ENCODE measurements at places on chromosomes 4 and X. TPM values are rescaled to one million over a fixed set of nuclear protein-coding genes. Genes with fewer than 3 reads are reported as not detected.

- DNase-seq = no peak
Measured at GRCh38 chr4:152197211-152197610, 338.7 kb downstream of the FBXW7 start.

Gene MAD2L1
- total RNA-seq = 54.7 TPM

- no peak for DNase-seq
Measured at GRCh38 chr4:182250446-182250845, 7.2 kb downstream of the TENM3 start.

Gene PABPC5
- not detected for total RNA-seq

Gene TMEM156
- not detected for total RNA-seq

DNA sequence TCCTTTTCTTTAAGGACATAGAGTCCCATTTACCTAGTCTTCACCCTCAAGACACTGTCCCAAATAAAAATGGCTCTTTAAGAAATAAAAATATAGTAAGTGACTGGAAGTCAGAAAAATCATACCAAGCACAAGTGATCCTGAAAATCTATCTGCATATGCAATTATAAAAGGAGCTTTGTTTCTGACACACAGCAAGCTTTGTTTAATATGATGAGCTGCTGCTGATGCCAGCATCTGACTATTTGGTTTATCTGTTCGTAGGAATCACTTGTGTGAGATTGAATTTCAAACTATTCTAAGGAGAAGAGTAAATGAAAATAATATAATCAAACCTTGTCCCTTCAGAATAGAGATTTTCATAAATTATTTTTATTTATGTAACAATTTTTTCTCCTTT, 332.4 kb downstream of the PCDH7 start:
- no peak for DNase-seq

GRCh38 chr4:110361921-110362320, 114.0 kb upstream of the ENPEP start:
- no peak for DNase-seq

Gene SLC10A4
- total RNA-seq = 1.7 TPM

Gene FGA
- total RNA-seq = 61.7 TPM

- DNase-seq = no peak
Measured at GRCh38 chr4:177803151-177803550, 360.9 kb upstream of the AGA start.

DNA sequence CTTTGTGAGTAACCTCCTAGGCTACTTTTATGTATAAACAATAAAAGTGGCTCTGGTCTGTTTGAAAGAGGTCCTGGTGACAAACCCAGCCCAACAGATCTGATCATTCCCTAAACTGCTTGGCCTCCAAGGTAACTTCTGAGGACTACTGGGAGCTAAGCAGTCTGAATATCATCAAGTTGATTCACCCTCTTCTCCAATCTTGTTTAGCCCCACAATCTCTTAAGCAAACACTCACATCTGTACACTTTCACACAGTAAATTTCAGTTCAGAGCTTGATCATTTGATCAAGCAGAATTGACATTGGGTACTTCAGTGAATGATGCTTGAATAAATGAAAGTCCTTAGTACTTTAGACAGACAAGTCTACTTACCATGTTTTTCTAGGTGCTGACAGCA, 74.7 kb downstream of the HCCS start:
- no peak for DNase-seq

DNA sequence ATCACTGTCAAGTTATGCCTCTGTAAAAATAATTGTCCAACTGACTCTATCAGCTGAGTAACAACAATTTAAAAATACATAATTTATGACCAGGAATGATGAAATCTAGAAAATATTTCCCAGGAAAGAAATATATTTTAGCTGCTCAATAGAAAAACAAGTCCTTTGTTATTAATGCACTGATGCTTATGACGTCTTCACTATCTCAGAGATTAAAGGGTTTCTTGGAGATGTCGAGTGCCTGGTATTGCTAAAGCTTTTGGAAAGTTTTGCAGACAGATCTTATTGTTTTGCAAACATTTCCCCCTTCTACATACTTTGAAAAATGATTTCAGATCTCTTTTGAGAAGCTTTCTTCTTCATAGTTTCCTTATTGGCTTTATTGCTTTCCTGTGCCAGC, 154.6 kb upstream of the RPS6KA3 start:
- no peak for DNase-seq

GRCh38 chr4:94435874-94436273, 15.9 kb upstream of the PDLIM5 start:
- no peak for DNase-seq

Gene SHISA3
- not detected for total RNA-seq

Gene CT45A3
- not detected for total RNA-seq

DNA sequence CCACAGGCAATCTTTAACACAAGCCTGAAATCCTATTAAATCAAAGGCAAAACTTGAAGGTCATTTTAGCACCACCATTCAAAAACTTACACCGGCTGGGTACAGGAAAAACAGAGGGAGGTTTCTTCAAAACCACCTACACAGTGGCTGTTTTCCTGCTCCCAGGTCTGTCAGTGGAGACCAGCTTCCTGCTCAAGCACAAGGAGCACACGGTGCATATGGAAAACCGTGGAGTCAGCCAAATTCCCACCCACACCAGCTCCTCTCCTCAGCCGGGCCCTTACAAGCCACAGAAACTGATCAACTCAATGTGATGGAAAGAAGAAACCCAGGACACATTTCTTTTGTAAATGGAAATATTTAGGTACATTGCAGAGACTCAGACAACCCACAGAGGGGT, 14.3 kb upstream of the FAM241A start:
- no peak for DNase-seq
